ENCODE measurements at places on chromosomes 1 and 21.

DNA sequence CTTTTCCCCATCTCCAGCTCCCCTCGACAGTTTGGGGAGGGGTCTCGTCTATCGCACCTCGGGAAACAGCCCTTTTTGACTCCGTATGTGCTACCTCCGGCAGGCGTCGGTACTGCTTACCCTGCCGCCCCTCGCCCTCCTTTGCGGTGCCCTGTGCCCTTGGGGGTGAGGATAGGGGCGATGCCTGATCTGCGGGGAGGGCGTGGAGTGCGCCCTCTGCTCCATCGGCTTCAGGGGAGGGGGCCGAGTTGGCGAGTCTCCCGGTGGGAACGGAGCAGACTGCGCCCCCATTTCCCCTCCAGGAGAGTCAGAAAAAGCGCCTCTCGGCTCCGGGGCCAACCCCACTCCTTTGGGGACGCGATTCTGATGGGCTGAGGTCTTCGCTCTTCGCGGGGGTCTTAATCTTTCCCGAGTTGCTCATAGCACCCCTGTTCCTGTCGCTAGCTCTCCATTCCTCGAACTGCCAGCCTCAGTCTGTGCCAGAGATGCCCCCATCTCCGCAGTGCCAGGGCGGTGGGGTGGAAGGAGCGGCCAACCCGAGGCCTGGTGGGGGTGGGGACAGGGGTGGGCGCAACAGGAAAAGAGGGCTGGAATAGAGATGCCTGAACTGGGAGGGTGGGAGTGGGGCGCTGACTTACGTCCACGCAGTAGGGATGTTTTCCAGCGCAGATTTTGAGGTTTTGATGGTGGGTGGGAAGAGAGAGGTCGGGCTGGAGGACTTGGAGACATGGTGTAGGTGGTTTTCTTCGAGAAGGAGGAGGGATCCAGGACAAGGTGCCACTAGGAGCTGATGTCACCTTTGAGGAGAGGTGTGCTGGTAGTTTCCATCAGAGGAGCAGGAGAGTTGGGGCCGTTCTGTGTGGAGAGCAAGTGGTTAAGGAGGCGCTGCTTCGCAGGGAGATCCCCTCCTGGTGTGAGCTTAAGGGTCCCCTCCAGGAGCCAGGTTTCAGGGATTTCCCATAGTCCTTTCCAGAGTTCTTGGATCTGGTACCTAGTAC, 674 bp downstream of the PPFIA4 start:
- DNase-seq, result peak; percentile 57

DNA sequence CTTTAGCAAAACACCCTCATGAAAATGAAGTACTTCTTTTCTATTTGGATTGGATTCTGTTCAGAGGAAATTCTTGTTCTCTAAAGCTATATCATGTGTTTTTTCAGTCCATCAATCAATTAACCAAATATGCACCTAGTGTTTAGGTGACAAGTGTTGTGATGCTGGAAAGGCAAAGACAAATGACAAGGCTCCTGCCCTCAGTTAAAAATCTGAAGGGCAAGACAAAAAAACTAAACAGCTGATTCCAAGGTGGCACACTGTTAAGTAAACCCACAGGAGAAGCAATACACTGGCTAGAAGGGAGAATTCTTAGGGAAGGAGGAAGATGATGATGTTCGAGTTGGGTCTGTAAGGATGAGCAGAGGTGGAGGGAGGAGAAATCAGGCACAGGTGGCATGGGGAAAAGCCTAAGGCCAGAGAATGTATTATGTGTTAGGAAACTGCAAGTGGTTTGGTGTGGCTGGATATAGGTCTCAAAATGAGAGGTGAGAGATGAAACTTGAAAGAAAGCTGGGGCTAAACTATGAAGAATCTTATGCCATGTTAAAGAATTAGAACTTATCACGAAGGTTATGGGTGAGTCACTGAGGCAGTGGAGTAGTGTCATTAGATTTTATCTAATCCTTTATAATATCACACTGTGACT, 51.8 kb upstream of the GFI1 start:
- DNase-seq, result no peak

- no peak for DNase-seq
Measured at GRCh38 chr21:45469273-45470086, 64.5 kb downstream of the COL18A1 start.

DNA sequence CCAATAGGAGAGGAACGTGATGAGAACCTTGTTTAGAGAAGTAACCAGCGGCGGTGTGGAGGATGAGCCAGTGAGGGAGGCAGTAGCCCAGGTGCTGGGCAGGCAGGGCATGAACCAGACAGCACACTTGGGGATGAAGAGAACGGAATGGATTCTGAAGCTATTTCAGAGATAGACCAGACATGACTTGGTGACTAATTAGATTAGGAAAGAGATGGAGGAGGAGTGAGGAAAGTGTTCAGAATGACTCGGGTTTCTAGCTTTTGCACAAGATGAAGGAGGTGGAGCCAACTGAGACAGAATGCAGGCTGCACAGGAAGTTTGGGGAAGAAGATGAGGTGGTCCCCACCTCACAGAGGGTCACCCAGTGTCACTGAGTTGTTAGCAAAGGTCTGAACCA, 5.1 kb downstream of the PEF1 start:
- DNase-seq, result no peak

GRCh38 chr1:190205713-190206112, 272.0 kb downstream of the BRINP3 start:
- DNase-seq, result no peak
